ENCODE measurements at places on chromosomes 3 and 15. TPM values are rescaled to one million over a fixed set of nuclear protein-coding genes. Genes with fewer than 3 reads are reported as not detected.

- no peak for DNase-seq
These were observed 39.8 kb downstream of the UBE2E1 start for GRCh38 chr3:23845326-23846216.

DNA sequence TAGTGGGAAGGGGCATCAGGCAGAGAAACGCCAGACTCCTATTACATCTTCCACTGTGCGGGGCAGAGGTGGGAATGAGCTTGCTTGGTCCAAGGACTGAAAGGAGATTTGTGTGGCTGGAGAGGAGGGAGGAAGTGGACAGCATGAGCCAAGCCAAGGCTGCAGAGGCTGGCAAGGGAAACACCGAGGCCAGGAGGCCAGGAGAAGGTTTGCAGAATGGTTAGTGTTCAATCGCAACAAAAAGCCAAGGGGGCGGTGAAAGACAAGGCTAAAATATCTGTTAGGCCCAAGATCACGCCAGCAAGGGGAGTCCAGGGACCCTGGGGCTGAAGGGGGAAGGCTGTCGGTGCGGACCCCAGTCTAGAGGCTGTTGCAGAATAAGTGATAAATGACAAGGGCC lies 75.8 kb downstream of the CPN2 start:
- DNase-seq = no peak

DNA sequence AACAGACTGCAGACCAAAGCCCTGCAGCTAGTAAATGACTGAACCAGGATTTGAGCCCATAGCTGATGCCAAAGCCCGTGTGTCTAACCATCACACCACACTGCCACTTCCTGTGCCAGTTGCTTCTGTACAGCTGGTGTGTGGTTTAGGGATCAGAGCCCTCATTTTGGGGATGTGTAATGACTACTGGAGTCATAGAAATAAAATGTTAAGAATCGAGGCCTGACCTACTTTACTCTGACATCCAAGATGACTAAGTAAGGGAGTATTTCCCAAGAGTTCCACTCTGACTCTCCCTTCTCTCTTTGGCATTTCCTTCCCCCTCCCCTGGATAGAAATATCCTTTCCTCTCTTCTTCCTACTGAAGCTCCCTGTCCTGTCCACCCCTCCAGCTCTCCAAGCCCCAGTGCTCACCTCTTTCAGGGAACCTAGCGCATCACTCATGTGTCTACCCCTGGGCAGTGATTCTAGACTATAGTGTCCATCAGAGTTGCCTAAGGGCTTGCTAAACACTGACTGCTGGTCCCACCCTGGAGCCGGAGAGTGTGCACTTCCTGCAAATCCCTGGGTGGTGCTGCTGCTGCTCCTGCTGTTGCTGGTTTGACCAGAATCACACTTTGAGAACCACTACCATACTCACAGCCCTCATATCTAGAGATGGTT lies 53.8 kb downstream of the MGLL start:
- DNase-seq = no peak

The NRROS gene
- total RNA-seq = 56.3 TPM

DNA sequence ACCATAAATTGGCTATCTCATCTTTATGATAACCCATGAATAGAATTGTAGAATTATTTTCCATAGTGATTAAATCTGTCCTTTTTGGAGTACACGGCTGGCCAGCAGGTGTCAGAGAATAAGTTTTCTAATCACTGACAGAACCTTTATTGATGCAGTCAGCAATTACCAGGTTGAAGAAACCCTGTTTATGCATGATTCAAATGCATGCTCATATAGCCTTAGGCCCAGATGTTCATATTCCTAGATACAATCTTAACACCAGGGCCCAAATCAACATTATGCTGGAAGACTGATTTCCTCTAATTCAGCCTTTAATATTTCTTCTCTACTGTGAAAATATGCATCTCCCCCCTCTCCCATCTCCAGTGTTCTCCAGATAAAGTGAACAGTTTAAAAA lies 243.5 kb upstream of the DCBLD2 start:
- no peak for DNase-seq

The GOLGA8K gene
- 6.2 TPM for total RNA-seq

- no peak for DNase-seq
These were observed 55.5 kb upstream of the SLCO2A1 start for GRCh38 chr3:134085034-134085775.

DNA sequence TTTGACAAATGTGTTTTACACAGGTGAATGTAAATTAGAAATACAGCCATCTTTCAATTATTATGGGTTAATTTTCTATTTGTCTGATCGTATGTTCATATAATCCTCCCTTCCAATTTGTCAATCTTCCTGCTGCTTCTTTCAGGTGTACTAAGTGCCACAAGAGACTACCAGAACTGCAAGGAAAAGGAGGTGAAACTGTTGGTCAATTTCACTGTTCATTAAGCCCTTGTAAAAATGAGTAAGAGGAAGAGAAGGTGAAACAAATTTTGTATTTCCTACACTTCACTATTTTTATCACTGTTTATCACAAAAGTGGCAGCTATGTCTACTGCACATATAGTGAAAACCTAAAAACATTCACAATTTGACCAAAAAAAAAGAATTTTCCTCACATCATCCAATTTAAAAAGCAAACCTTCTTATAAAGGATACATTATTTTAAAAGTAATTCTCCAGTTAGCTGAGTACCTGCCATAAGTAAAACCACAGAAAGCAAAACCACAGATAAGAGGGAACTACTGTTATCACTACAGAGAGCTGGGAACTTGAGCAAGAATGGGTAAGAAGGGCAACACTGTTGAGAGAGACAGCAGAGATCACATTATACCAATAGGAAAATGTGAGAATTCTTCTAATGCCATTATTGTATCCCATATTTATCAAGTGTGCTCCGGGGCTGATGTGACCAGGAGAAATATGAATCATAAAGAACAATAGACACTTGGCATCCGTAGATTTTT lies 163.0 kb downstream of the TBC1D5 start:
- DNase-seq = no peak

- no peak for DNase-seq
These were observed 232.2 kb downstream of the UBE2E2 start for GRCh38 chr3:23435318-23435717.

The SMCO1 gene
- not detected for total RNA-seq
